AG20443 (cell line): ENCODE measurements at places on chromosomes 12 and 14.

DNA sequence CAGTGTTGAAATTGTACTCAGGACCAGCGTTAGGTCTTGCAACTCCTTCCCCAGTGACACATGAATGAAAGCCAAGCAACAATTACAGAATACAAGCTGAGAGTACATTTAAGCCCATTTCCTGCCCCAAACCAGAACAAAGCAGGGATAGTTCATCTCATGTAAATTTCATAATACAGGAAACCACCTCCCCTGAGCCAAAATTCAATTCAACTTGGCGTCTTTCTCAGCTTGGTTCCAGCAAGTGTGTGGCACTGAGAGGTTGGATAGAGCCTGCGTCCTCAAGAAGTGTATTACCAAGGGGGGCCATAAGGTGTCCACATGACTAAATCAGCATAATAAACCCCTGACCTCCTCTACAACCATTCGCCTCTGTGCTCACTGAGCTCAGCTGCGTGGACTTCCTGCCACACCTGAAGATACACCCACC, 278.9 kb upstream of the CRY1 start:
- no peak for DNase-seq

DNA sequence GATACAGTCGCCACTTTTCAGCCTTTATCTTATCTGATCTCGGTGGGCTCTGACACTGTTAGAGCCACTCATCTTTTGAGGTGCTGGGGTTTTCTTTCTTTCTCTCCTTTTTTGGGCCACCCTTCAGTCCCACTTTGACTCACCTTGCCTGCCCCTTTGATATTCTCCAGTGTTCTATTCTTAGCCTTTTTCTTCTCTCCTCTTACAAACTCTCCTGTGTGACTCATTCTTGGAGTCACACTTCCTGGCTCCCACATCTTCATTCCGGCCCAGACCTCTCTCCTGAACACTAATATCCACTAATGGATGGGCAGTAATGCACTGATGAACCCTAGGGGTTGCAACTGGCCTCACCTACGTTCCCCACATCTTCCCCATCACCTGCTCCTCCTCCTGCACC, 2.2 kb upstream of the DCD start:
- DNase-seq = no peak

- no peak for DNase-seq
Measured at GRCh38 chr14:67584978-67585377, 15.1 kb downstream of the PIGH start.

GRCh38 chr14:86221755-86222154, 691.8 kb downstream of the FLRT2 start:
- DNase-seq = peak; percentile 14

DNA sequence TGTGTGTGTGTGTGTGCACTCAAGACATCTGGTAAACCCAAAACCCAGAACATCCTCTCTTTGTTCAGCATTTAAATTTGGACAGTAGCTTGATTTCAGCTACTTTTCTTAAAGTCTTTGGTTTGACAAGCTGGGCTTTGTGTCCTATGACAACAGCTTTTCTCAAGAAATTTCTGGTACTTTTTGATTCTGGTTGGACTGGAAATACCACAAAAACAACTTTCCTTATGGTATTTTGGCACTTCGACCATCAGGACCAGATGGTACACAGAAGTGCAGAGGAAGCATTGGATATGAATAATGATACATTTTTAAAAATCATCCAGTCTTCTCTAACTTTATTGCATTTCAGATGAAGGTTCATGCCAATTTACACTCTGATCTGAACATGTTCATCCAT, 286.6 kb upstream of the FLRT2 start:
- no peak for DNase-seq

DNA sequence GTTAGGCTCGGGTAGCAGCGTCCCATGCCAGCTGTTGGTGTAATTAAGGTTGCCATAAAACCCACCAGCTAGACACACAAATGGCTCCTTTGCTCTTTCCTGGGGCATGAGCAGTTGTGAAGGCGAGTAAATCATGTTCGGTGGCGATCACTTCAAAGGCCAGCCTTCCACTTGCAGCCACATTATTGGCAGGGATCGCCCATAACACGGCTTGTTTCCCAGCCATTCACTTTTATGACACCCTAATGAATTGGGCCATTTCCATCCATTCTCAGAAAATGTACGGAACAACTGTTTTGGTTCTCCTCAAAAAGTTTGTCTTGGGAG, 63.4 kb downstream of the BEGAIN start:
- DNase-seq = no peak

DNA sequence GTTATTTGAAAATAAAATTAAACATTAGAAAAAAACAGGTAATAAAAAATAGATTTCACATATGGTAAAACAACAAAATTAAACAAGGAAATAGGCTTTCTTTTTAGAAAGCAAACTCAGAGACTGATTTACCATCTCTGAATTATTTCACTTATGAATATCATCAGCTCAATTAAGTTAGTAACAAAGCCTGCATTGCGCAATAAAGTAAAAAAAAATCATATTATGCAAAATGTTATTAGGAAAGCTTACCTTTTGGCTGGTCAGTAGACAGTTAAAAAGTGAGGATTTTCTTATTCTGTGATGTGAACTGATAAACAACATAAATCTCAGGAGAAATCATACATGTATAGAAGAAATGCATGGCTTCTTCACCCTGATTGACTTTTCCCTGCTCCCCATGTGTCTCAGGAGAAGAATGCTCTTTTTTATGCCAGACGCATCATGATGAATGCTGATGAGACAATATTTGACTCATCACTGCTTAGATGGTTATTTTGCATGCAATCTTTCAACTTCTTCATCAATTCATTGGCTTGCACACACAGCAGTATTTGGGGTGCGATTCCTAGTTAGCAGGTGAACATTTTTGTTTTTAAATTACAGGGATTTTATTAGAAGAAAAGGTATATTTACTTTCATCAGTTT, 124.5 kb upstream of the USP15 start:
- DNase-seq = no peak

- DNase-seq = no peak
Measured at GRCh38 chr12:6337958-6338433, 3.9 kb downstream of the TNFRSF1A start.

DNA sequence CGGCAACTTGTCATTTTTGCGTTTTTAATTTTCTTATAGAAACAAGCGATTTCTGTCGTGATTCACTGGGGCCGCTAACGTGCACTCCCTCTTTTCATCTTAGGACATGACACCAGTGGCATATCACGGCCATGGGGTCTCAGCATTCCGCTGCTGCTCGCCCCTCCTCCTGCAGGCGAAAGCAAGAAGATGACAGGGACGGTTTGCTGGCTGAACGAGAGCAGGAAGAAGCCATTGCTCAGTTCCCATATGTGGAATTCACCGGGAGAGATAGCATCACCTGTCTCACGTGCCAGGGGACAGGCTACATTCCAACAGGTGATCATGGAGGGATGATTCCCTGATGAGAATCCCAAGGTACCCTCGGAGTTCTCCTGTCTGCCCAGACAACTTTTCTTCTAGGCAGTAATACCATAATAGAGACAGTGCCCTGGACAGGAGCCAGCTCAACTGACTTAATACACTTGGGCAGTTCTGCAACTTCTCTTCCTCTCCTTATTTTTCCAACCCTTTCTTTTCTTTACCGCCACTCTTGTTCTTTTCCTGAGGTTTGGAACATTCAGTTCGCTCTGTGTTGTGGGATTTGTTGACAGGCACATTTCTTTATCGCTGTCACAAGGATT, 821 bp downstream of the TMEM106C start:
- DNase-seq = no peak

GRCh38 chr12:34394211-34395055, 372.1 kb downstream of the ALG10 start:
- DNase-seq = no peak

GRCh38 chr14:58755031-58755925, 117.5 kb downstream of the DACT1 start:
- no peak for DNase-seq

DNA sequence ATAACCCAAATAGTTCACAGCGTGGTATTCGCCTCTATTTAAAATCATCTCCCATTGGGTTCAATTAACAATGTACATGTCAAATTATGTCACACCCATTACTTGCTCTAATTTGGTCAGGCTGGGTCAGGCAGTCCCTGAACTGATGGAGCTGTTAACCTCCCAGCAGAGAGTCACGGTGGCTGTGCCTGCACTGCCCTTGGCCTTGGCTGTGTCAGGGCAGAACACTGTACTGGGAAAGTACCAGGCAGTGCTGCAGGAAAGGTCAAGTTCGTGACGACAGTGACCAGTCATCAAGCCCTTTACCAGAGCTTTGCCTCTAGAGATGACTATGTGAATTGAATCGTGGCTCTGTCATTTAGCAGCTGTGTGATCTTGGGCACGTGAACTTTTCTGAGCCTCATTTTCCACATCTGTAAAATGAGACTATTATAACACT, 100.0 kb downstream of the ARF6 start:
- DNase-seq = peak; percentile 67
